Head of caudate nucleus (tissue), 42 donors: ENCODE measurements at places on chromosomes 1 and 21.

- no peak for DNase-seq
Observed at GRCh38 chr21:35510294-35510693, 461.2 kb upstream of the RUNX1 start.

DNA sequence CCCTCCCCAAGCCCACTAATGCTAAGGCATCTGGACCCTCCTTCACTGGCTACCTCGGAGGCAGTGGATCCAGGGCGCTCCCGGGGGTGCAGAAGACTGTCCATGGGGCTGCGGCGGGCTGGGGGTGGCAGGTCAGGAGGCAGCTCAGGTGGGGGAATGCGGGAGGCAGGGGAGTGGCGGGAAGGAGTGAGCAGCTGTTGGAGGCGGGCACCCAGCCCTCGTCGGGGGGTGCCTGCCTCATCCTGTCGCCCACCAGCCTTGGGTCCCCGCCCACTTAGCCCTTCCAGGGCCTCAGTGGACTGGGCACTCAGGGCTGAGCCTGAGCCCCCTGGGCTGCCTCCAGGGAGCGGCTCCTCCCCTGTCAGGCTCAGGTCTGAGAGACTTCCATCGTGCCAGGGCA, 10.7 kb upstream of the GATAD2B start:
- DNase-seq = no peak

- DNase-seq = no peak
Observed at GRCh38 chr1:199742547-199742946, 285.0 kb upstream of the NR5A2 start.

DNA sequence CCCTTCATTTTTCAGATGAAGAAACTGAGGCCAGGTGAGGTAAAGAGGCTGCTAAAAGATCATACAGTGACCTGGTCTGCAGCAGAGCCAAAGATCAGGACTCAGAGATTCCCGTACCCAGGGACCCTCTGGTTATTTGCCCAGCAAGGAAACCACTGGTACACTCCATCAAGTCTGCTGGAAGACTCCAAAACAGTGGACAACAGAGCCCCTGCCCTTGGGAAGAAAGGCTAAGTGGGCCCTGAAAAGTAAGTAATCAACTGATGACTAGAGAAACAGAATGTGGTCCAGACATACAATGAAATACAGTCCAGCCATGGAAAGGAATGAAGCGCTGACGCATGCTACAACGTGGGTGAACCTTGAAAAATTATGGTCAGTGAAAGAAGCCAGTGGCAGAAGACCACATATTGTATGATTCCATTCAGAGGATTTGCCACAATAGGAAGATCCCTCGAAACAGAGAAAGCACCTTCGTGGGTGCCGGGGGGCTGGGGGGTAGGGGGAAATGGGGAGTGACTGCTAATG, 106.4 kb downstream of the ETS2 start:
- DNase-seq = no peak

DNA sequence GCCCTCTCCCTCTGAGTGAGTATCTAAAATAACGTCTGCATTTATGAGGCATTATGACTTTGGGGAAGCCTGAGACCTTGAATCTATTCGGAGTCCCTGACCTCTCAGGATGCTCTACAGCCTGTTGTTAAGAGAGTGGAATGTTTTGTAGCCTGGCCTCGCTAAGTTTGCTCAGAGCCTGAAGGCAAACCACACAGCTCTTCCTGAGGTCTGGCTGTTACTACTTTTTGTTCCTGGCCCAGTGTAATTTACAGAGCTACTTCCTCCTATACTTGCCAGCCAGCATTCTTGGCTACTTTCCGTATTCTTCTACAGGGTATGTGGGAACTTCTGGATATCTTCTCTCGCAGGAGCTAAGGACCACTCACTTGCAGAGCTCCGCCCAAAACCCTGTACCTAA, 3.6 kb upstream of the ZMYM4 start:
- no peak for DNase-seq

GRCh38 chr1:47753808-47754207, 243.4 kb downstream of the TRABD2B start:
- DNase-seq = no peak

GRCh38 chr1:218546314-218546713, 201.2 kb downstream of the TGFB2 start:
- no peak for DNase-seq

- no peak for DNase-seq
Observed at GRCh38 chr1:224540535-224540934, 75.6 kb upstream of the CNIH3 start.

DNA sequence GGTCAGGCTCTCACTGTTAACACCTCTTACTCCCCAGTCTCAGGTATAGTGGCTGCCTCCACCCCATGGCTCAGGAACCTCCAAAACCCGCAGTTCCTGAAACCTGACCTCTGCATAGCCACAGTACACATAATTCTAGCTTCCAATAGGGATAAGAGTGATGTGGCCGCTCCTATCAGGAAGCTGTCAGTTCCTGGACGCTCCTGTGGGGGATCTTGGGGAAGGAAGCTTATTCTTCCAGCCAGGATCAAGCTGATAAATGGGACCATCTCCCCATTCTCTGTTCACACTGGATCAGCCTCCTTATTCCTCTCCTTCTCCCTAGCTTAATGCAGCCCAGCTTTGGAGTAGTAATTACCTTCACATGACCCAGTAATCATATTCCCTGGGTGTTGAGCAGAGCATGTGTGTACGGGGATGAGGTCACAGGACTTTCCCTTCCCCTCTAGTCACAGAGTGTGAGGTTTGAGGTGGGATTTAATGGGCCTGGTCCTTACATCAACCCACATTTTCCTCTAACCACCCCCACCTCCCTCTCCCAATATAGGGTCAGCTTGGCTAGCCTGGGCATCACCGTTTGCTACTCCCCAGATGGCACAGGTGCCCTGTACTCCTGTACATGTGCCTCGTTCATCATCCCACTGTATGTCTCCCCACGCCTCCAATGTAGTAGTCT, 7.0 kb upstream of the POU3F1 start:
- DNase-seq = no peak

DNA sequence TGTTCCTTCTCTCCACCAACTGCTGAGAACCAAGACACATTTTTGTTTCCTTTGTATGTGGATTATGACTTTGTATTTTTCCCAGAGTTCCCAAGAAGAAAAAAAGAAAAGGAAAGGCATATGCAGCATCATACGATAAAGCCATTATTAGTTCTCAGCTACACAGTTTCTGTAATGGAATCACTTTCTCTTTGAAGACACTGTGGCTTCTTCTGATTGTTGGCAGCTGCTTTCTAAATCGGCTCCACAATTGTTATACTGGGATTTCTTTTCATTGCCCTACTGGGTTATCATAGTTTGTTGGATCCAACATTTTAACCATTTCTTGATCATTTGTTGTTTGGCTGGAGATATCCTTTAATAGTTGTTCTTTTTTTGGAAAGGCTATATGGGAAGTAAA, 89.5 kb upstream of the HIVEP3 start:
- DNase-seq = no peak

DNA sequence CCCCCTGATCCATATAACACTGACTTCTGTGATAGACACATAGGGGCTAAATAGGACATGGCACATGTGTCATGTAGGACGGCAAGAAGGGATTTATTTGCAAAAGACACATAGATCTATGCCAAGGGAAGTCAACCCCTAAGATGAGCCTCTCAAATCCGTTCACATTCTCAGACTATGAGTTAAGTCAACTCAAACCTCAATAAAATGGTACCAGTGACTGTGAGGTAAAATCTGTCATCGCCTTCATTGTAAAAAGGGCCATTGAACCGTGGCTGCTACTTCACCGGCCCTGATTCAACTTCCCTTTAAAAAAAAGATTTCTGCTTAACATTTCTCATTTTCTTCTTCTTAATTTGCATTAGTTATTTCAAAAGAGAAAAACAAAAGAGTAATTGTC, 144.0 kb downstream of the ZNF281 start:
- DNase-seq = no peak

DNA sequence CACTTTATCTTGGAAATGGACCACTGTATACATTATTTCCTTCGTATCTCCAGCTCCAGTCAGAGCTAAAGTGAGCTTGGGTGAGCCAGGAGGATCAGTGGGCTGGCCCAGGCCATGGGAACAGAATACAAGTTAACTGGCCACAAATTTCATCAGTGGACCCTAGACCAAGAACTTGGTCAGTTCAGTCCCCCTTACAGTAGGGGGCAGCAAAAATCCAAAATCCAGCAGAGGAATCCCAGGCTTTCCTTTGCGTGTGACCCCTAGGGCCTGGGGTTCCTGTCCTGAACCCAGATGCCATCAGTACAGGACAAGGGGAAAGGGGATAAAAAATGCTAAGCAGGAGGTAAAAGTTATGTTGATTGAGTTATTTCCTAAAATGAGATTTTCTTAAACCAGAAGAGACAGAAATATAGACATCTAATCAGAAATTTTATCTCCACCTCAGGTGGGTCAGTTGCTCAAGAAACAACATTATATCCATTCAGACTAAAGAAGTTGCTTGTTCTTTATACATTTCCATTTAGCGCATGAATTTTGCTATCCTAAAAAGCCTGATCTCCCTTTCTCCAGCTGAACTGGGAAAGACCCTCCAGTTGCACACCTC, 24.1 kb upstream of the LCE5A start:
- no peak for DNase-seq

DNA sequence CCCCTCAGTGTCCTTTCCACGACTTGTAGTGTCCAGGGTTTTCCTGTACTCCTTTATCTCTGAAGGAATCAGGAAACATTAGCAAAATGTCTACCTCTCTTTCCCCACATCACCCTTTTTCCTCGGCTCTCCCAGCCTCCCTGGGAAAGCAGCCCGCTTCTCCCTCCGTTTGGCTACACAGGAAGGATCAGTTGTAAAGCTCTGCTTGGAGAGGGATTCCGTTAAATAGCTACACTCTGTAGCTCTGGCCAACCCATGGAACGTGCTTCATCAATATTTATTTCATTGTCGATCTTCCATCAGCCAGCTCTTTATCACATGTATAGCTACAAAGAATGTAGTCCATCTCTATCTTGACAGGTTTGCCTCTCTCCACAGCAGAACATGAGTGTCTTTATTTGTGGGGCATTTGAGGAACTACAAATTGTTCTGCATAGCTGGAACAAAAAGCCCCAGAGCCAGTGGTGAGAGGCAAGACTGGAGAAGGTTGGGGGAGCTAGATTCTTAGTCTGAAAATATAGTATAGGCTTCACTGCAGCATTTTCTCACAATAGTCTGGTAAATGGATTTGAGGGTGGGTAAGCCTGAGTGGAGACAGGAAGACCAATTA, 191.8 kb downstream of the SLC35F3 start:
- no peak for DNase-seq

GRCh38 chr1:74478979-74479378, 33.4 kb downstream of the LRRC53 start:
- no peak for DNase-seq

GRCh38 chr1:26915204-26915842, 1.5 kb upstream of the NR0B2 start:
- DNase-seq = no peak

- peak; percentile 78 for DNase-seq
Observed at GRCh38 chr1:20521960-20522861, 14.3 kb upstream of the MUL1 start.

GRCh38 chr1:55445416-55445815, 230.3 kb upstream of the USP24 start:
- DNase-seq = no peak

- DNase-seq = no peak
Observed at GRCh38 chr21:44079846-44080245, 27.4 kb upstream of the PWP2 start.

GRCh38 chr1:210144736-210145135, 87.9 kb upstream of the SERTAD4 start:
- DNase-seq = no peak

DNA sequence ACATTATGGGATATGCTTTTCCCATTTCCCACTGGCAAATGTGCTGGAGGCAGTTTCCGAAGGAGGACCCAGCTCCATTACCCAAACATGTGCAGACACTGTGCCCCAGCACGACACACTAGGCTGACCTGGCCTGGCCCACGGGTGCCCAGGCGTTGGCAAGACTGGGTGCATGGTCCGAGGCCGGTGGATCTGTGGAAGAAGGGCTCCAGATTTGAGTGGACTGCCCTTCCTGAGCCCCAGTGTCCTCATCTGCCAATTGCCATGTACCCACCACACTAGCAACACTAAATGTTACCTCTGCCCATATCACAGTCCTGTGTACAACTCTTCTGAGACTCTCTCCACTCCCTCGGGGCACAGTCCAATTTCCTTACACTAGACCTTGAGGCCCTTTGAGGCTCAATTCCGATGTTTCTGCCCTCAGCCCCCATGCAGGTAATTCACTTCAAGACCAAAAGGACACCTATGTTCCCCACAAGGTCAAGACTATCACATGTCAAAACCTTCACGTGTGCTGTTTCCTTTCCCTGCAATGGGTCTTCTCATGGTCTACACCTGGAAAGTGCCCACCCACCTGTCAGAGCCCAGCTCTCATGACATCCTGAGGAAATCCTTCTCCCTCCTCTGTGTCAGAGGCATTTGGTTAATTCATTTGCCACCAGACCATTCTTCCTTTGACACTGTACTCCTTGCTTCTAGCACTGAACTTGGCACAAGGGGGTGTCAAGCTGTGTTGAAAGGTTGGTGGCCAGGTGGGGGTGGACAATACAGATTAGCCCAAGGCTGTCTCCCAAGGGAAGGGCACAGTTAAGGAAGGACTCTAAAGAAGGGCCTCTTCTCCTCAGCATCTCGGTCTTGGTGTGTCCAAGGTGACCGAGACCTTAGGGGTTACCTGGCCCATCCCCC, 124.9 kb downstream of the DMRTB1 start:
- no peak for DNase-seq

DNA sequence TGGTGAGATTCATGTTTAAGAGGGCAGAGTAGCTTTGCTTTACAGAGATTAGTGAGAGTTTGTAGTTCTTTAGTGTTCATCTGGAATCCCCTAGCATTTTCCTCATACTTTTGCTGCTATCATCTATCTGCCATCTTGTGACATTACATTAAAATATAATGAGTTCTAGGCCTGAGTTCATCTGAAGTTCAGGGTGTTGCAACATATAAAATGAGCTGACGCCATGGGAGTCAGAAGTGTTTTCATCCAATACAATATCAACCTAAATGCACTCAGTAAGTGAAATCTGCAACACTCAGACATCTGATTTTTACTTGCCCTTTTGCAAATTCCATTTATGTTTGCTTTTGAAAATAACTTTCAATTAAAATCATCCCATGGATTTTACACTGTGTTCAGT, 153.8 kb downstream of the NTNG1 start:
- no peak for DNase-seq

- no peak for DNase-seq
Observed at GRCh38 chr1:29050166-29050565, 73.5 kb downstream of the TMEM200B start.

DNA sequence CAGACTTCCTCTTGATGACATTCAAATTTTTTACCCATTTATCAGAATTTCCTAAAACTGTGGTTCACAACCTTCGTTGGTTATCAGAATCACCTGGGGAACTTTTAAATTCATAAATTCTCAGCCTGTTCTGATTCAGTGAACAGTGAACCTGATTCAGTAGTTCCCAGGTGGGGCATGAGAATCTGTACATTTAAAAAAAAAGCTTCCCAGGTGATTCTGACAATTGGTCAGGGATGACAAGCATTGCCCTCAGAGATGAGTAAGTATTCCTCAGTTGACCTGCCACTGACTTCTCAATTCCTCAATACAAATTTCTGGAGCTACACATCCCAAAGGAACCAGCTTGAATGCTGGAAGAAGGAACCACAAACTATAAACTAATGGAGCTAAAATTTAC, 23.5 kb upstream of the CR2 start:
- DNase-seq = no peak

GRCh38 chr21:33542640-33543504, at the start of gene SON:
Gene SON, plus strand, starts transcription at chr21:33543038. Its CDS starts 55 bp downstream, at chr21:33543093.
- peak; percentile 100 for DNase-seq

GRCh38 chr1:94259635-94260289, 22.4 kb upstream of the ARHGAP29 start:
- DNase-seq = no peak

GRCh38 chr1:174433451-174433850, 14.3 kb upstream of the GPR52 start:
- DNase-seq = no peak

- DNase-seq = no peak
Observed at GRCh38 chr1:183720028-183720427, 66.9 kb upstream of the APOBEC4 start.
